ENCODE measurements at places on chromosomes 12 and 14. TPM values are rescaled to one million over a fixed set of nuclear protein-coding genes. Genes with fewer than 3 reads are reported as not detected.

DNA sequence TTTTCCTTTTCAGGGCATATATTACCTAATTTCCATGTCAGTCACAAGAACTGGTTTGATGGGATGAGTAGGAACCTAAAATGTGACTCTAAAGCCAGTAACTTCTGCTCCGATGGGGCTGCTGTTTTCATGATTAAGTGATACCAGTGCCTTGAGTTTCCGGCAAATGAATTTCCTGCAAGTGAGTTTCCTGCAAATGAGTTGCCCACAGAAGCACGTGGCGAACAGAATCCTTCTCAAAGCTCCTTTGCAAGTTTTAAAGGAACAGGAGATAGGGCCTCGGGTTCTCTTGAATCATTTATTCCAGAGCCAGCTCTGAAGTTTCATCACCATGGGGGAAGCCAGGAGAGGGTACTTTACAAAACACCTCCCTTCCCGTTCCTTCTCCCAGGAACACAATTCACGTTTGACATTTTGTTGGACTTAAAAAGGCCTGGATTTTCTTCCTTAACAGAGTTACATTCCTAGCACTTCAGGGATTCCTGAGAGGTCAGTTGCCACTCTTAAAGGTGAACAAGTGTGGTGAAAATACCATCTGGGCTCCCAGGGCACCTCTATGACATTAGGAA lies 2.2 kb upstream of the PPTC7 start:
- no peak for DNase-seq

DNA sequence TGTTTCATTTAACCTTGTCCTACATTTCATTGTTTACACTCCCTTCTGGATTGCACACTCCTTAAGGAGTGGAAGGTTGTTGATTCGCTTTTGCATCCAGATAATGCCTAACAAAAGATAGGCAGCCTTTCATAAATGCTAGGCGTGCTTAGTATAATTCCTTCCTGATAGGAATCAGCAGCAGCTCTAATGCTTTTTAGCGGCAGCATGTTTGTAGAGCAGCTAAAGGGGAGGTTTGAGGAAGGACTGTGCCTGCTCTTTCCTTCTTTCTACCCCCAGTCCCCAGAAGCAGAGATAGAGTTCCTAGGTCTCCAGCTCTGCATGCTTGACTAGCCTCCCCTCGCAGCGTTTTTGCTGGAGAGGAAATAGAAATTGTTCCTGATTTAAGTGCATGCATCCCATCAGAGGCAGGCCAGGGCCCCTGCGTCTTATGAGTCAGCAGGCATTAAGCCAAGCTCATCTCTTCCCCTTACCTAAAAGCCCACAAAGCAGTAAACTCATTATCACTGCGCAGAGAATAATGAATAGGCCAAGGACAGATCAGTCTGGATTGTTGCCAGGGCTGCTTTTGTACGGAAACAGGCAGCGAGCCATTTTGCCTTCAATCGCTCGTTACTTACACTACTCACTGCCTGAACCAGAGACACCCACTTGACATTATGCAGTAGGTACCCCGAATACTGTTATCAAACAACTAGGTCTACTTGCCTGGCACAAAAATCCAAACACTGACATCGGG lies 14.0 kb upstream of the TBPL2 start:
- DNase-seq, result peak; percentile 7

DNA sequence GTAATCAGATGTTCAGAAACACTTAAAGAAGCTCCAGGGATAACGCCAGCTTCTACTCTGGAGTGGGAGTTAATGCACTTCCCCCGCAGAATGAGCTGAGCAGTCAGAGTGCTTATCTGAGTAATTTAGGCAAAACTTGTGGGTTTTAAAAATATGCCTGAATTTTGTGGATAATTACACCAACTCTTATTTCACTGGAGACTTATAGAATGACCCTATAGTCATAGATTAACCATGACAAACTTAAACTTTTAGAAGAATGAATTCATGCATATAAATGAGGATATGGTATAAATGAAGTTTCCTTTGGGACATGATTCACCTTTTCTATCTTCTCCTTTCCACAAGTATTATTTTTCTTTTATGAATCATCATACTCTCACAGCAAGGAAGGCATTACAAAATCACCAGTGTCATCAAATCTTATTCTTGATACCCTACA lies 241.1 kb upstream of the FBXO33 start:
- no peak for DNase-seq

GRCh38 chr14:60658909-60659585 lies 9.8 kb upstream of the SIX1 start:
- DNase-seq, result no peak

DNA sequence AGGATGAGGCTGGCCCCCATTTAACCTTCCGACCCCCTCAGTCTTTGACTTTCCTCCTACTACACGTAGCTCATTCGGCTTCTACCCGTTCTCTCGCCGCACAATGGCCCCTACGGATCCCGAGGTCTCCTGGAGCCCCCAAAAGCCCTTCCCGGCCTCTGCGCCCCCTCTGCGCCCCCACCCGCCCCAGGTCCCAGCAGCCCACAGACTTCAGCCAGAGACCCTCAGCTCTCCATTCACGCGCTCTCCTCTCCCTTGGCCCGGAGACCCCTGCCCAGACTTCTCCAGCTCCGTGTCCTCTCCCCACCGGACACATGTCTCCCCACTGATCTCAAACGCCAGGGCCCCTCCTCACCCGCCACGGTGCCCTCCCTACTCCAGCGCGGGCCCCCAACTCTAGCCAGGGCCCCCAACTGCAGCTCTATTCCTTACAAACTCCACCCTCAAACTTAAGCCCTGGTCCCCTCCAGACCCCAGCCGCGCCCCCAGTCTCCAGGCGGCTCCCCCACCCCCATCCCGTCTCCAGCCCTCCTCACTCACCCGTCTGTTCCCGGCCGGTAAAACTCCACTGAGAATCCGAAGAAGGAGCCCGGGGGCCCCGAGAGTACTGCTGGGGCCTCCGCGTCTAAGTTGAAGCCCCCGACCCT lies 502 bp downstream of the ITGA5 start:
- no peak for DNase-seq

DNA sequence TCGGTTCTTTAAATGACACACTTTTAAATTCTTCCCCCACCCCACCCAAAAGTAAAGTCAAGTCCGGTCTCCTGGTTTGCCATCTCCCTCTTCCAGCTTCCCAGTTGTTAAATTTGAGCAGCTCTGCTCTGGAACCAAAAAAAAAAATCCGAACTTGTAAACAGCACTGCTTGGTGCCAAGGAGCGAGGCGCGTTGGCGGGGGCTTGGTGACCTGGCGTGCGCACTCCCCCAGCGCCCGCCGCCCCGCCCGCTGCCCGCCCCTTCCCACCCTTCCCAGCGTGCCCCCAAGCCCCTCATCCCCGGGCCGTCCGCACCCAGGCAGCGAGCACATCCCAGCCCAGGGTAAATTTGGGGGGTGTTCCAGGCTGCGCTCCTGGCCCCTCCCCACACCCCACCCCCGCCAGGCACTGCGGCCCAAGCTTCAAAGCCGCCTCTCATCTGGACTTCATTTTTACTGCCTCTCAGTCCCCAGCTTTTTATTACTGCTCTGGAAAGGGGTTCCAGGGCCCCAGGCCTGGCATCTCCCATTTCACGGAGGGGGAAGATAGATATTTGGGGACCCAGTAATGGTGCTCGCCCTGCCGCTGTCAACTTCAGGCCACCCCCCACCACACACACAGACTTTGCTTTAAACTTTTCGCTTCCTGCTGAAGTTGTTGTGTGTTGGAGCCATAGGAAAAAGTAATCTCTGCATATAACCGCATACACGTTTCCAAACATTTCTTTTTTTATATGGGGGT lies 11.7 kb upstream of the ITGB7 start:
- DNase-seq, result no peak

HRK gene
- 0.54 TPM for polyA plus RNA-seq

HEBP1 gene
- polyA plus RNA-seq, result 65.9 TPM

OR6C75 gene
- 0.09 TPM for polyA plus RNA-seq

- no peak for DNase-seq
Observed at GRCh38 chr14:31788340-31788739, 227.1 kb downstream of the NUBPL start.

CCDC196 gene
- 0.30 TPM for polyA plus RNA-seq

GPR84 gene
- polyA plus RNA-seq, result 0.19 TPM

- DNase-seq, result no peak
Observed at GRCh38 chr12:116843085-116843484, 38.2 kb downstream of the HRK start.

STRN3 gene
- 50.5 TPM for polyA plus RNA-seq

DNA sequence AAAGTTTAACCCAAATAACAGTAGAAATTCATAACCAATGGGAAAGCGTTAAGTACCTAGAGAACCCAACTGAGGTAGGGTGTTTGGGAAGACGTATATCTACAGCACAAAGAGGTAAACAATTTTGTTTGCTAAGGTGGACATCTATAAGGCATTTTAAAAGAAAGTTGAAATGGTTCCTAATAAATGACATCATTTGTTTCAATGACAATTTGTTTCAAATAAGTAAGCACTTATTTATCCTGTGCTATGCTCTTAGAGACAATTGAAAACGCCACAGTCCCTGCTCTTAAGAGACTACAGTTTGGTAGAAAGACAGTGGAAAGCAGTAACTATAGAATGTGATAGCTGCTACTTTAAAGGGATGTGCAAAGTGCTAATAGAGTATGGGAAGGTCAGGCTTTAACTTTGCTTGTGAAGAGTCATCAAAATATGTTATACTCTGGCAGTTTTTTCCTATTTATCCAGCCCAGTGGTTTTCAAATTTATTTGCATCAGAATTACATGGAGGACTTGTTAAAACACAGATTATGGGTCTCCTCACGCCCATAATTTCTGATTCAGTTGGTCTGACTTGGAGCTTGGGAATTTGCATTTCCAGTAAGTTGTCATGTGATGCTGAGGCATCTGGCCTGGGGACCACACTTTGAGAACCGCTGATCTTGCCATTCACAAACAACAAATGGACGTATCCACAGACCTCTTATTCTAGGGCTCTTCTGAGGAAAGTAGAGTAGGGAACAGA lies 19.6 kb upstream of the SMCO2 start:
- no peak for DNase-seq

GDF3 gene
- polyA plus RNA-seq, result 0.49 TPM

ST8SIA1 gene
- polyA plus RNA-seq, result 5.2 TPM

DNA sequence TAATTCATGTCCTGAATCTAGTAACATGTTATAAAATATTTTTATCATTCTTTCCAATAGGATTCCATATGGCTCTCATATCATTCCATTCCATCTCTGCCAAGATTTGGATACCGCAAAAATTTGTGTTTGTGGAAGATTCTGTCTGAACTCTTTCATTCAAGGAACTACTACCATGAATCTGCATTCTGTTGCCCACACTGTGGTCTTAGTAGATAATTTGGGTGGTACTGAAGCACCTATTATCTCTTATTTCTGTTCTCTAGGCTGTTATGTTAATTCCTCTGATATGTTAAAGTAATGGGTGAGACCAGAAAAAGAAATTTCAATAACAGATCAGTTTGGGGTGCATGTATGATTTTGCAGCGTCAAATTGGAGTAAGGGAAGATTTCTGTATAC lies 6.2 kb downstream of the RPL36AL start:
- DNase-seq, result no peak

- no peak for DNase-seq
Observed at GRCh38 chr12:55686366-55687010, 21.2 kb downstream of the ITGA7 start.

GRCh38 chr12:120685522-120685921 lies 1.4 kb upstream of the MLEC start:
- no peak for DNase-seq

DNA sequence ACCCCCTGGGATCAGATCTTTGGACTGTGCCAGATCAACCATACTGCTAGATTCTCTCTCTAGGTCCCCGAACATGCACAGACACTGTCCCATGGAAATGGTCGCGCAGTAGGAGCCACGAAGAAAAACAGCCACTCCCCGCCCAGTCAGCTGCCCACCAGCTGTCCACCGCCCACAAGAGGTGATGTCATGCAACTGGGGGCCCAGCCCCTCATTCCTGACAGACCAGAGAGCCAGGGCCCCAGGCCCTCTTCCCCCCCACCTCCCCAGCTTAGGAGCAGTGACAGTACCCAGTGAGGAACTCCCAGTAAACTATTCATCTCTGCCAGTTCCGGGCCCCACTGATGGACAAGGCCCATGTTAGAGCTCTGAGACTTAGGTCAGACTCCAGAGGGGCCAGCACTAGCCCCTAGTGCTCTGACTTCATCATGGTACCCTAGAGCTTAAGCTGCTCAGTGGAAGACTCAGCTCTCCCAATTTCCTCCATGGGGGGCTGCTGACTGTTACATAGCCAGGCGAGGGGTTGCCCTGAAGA lies 3.7 kb upstream of the TAMALIN start:
- no peak for DNase-seq

All from renal pelvis (tissue), 12 donors.